ENCODE measurements at places on chromosomes 6 and 20.

DNA sequence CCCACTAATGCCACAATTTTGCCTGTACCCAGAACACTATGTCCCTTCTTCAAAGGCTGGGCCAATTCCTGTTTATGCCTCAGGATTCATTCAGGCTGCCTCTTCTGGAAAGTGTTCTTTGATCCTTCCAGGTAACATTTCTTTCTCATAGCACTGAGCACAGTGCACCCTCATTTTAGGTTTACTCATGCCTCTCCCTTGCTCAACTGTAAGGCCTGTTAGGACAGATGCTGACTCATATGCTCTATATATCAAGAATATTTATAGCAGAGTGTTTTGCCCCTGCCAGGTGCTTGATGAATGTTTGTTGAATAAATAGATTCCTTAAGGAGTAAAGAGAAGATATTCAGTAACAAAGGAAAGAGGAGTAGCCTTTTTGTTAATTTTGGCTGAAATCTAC is 263.9 kb downstream of the PHF3 start:
- no peak for DNase-seq

DNA sequence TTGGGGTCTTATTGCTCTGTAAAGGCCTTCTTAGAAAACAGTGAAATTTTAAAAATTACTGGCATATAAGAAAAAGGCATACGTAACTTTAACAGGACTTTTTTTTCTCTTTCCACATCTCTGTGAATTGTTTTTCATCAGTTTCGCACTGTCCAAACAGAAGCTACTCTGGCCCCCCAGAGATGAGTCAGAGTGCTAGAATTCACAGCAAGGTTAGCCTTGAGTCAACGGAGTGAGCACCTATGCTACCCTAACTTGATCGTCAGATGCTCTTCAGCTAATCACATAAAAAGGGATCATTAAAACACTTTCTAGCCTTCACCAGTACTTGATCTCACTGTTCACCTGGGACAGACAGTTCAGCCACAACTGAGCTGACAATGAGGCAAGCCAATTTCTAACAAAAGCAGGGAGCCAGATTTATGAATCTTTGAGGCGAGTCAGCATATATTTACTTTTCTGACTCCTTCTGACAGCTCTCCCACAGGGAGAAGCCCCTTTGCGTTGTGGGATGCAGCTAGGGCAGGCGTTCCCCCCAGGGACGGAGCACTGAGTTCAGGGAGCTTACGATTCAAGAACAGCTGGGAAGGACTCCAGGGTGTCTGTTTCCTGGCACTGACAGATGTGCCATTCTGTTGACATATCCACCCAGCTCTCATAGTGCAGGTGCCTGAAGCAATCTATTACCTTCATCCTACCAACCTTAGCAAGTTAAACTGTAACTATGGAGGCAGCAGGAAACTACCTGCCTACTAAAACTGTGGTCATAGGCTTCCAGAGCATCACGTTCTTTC is 46.4 kb upstream of the SPDEF start:
- no peak for DNase-seq

- no peak for DNase-seq
Observed at GRCh38 chr6:17703256-17703694, 3.5 kb downstream of the NUP153 start.

DNA sequence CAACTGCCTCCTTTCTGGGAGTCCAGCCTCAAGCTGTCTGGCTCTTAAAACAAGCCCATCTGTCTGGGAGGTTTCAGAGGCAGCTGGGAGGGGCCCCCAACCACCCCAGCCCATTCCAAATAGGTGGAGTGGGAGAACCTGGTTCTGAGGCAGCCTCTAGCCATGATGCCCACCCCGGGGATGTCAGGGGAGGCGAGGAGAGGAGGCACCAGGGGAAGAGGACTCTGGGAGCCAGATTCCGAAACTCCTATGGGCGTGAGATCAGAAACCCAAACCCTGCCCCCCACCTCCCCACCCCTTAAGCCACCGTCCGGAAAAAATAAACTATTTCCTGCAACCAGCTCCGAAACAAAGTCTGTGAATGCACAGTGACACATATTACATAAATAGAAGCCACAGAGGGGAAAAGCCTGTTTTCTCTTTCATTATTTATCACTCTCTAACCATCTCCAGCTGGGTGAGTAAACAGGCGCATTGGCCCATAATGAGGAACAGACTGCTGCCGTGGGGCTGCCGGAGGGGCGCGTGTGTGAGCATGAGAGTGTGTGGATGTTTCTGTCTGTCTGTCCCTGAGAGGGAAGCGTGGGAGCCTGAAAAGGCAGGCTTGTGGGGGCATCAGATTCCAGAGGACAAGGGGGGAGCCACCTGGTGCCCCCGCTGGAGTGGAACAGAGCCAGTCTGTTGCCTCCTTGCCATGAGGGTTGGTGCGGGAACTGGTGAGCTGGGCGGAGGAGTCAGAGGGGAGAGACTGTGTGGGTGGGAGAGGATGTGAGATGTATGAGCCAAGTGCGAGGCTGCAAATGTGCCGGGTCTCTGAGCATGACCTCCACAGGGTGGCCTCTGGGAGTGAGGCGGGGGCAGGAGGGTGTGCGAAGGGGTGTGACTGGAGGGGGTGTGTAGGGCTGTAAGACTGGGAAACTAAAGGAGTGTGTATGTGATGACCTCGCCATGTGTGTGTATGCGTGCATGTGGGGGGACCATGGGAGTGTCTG is 14.3 kb upstream of the FOXP4 start:
- DNase-seq: no peak

GRCh38 chr20:19275630-19276071 is 63.2 kb downstream of the SLC24A3 start:
- no peak for DNase-seq

DNA sequence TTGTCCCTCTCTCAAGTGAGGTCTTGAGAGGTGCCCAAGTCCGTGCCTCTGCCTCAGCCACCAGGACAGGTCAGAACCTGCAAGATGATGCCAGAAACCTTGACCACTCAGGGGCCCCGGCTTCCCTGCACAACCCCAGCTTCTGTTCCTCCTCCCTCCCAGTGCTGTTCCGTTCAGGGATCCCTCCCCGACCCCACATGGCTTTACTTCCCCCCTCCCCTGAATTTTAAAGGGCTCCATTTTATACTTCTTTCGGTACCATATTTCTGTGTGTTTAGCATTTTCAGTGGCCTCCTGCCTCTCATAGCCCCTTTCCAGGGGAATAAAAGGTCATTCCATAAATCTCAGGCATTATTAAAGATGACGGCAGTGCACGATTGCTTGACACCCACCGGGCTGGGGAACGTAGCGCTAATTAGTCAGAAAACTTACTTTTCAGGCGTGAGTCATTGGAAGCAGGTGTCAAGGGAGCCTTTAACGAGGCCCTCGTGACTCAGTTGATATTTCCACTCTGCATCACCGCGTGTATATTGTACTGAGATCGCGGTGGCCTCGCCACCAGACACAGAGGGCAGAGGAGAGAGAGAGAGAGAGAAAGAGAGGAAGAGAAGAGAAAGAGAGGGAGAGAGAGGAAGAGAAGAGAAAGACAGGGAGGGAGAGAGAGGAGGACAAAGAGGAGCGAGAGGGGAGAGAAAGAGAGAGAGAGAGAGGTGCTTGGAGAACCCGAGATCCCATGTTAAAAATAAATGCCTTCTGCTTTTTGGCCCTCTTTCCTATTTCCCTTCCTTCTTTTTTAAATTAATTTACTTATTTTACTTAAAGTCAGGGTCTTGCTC is 21.3 kb downstream of the KCNG1 start:
- no peak for DNase-seq

DNA sequence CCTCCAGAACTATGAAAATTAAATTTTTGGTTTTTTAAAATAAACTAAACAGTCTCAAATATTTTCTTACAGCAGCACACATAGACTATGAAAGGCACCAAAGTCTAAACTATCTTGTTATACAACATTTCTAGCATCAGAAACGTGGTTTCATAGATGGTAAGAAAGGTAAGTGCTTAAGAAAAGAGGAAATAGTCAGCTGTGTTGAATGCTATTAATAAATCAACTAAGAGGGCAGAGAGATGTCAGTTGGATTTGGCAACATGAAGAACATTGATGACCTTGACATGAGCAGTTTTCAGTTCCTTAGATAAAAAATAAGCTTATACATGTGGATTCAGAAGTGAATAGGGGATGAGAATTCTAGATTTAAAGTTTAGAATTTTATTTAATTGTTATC is 113.6 kb downstream of the RFX6 start:
- no peak for DNase-seq

- peak; percentile 67 for DNase-seq
Observed at GRCh38 chr6:36130667-36131510, 576 bp downstream of the MAPK13 start.

- DNase-seq: no peak
Observed at GRCh38 chr20:48187851-48188250, 402.6 kb upstream of the SULF2 start.

- no peak for DNase-seq
Observed at GRCh38 chr6:38573801-38574395, 65.8 kb downstream of the BTBD9 start.

DNA sequence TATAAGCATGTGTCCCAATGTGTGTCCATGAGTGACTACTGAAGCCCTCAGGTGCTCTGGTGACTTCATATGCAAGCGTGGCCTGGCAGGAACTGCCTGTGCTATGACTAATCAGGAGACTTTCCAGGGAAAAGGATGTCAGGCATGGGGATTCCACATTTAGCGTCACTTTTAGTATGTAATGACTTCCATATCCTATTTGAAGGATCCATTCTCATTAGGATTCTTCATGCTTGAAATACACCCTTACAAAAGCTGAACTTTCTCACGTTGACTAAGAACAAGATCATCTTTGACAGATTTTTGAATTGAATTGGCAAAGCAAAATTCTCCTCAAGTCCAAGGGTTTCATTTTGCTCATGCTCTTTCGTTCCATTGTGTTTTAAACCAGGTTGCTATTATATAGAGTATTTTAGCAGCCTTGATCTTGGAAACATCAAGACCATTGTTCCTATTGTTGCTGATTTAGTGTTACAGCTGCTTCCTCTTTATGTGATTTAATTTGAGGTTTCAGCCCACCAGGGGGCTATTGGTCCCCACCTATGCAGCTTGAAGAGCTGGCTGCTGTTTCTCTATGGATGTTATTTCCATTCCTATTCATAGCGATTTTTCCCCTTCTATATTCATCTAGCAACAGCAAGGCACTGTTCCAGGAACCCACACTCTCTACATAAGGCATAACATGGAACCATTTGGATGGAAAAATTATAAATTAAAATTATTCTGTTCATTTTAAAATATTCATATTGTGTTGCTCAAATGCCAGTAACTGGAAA is 418.6 kb downstream of the CDKAL1 start:
- no peak for DNase-seq

DNA sequence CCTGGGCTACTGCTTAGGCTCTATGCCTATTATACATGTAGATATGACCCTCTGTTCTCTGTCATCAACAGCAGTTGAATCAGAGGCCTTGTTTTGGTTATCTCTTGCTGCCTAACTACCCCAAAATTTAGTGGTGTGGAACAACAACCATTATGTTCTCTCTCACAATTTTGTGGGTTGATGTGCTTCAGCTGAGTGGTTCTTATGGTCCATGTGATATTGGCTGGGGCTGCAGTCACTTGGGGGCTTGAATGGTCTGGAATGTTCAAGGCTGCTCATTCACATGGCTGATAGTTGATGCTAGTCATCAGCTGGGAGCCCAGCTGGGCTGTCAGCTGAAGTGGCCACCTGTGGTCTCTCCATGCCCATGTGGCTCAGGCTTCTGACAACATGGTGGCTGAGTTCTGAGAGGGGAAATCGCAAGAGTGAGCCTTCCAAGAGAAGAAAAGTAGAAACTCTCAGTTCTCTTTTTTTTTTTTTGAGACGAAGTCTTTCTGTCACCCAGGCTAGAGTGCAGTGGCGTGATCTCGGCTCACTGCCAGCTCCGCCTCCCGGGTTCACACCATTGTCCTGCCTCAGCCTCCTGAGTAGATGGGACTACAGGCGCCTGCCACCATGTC is 47.8 kb downstream of the SHLD1 start:
- DNase-seq: no peak

GRCh38 chr6:48535582-48536009 is 424.6 kb upstream of the PTCHD4 start:
- DNase-seq: no peak

DNA sequence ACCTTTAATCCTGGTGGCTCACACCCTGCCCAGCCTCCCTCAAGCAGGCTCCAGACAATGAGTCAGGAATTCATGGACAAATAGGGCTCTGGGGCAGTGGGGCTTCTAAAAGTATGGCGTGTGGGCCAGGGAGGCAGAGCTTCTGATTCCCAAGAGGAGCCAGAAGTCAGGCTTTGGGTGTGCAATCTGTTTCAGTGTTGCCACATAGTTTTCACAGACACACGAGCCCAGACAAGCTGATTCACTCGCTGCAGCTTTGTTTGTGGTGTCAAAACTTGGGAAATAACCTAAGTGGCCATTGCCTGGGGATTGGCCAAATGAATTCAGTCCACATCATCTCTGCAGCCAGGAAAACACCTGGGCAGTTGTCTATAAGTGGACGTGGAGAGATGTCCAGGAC is 9.2 kb downstream of the PEDS1 start:
- peak; percentile 70 for DNase-seq

- no peak for DNase-seq
Observed at GRCh38 chr6:4466261-4466660, 309.9 kb upstream of the CDYL start.

DNA sequence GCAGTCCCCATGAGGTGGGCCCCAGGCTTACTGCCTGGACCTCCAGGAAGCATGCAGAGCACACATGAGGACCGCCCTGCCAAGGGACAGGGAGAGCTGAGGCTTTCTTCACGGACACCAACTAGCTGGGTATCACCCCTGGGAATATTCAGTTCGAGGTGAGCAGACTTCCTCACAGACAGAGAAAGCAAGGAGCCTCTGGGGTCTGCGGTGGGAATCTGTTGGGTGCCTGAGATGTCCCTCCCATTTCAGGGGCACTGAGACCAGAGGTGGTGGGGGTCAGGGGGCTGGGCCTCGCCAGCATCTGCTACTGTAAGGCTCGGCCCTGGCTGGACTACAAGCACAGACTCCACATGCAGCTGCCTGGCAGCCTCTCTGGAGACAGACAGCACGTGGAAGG is 74.3 kb upstream of the SYNDIG1 start:
- no peak for DNase-seq

DNA sequence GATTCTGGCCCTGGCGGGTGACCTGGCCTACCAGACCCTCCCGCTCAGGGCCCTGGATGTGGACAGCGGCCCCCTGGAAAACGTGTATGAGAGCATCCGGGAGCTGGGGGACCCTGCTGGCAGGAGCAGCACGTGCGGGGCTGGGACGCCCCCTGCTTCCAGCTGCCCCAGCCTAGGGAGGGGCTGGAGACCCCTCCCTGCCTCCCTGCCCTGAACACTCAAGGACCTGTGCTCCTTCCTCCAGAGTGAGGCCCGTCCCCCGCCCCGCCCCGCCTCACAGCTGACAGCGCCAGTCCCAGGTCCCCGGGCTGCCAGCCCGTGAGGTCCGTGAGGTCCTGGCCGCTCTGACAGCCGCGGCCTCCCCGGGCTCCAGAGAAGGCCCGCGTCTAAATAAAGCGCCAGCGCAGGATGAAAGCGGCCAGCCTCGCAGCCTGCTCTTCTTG is 868 bp upstream of the SLC2A4RG start:
- peak; percentile 86 for DNase-seq

DNA sequence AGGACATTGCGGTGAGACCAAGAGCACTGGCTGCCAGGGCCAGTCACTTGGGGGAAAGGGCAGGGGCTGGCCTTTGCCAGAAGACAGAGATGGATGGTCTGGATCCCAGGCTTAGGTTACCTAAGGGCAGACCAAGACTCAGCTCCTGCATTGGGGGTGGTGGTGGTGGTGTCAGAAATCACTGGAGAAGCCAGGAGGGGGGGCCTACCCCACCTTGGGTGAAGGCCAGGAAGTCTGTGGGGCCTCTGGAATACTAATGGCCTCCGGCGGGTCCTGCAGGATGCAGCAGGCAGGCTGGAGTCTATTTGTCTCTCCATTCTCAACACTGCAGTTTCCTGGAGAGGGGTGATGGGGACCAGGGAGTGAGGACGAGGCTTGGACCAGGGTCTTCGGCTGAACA is 32.8 kb downstream of the CD40 start:
- DNase-seq: no peak

GRCh38 chr20:37627767-37628130 is 66.1 kb upstream of the CTNNBL1 start:
- no peak for DNase-seq

Data from HuH-7 (cell line).